ENCODE measurements at places on chromosomes 16 and 17.

- no peak for DNase-seq
These were observed 37.2 kb downstream of the MFSD11 start for GRCh38 chr17:76775021-76775600.

DNA sequence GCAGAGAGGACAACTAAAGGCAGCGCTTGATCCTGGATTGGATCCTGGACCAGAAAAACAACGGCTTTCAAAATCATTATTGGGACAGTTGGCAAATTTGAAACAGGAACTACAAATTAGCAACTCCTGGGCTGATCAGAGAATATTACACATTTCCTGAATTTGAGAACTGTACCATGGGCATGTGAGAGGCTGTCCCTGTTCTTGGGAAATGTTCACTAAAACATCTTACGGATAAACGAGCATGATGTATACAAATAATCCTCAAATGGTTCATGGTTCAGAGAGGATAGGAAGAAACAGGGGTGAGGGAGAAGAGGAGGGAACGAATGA is 2.3 kb upstream of the ITGAE start:
- no peak for DNase-seq

GRCh38 chr16:14249291-14250032 is 178.3 kb downstream of the MRTFB start:
- peak; percentile 20 for DNase-seq

DNA sequence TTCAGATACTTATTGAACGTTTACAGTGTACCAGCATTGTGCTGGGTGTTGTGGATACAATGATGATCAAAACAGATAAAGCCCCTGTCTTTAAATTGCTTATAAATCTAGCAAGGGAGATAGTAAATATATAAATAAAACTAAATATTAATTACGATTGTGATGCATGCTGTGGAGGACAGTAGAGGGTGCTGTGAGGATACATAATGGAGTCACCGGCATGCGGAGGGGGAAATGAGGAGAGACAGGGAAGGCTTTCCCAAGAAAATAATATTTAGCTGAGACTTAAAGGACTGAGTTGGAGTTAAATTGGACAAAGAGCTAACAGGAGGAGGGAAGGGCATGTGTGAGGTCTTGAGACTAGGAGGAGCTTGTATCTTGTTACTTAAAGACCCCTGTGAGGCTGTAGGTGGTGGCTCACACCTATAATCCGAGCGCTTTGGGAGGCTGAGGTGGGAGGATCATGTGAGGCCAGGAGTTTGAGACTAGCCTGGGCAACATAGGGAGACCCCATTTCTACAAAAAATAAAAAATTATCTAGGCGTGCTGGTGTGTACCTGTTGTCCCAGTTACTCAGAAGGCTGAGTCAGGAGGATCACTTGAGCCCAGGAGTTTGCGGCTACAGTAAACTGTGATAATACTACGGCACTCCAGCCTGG is 2.4 kb downstream of the DHRS7B start:
- peak; percentile 72 for DNase-seq

DNA sequence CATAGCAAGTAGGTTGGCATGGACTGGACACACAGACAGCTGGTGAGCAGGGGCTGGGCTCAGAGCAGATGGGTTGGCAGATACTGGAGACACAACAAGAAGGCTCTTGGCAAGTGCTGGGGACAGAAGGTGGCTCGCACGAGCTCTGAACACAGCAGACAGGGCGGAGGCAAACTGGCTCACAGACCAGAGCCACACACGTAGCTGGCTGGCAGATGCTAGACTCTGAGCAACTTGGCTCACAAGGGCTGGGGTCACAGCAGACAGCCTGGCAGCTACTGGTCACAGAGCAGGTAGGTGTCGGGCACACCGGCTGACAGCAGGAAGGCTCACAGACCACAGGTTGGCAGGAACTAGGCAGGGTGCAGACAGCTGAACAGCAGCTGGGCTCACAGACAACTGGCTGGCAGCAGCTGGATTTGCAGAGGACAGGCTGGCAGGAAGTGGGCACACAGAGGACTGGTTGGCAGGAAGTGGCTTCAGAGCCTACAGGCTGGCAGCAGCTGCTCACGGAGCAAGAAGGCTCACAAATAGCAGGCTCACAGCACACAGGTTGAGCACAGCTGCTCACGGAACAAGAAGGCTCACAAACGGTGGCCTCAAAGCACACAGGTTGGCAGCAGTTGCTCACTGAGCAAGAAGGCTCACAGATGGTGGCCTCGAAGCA is 725 bp downstream of the KRTAP16-1 start:
- no peak for DNase-seq

DNA sequence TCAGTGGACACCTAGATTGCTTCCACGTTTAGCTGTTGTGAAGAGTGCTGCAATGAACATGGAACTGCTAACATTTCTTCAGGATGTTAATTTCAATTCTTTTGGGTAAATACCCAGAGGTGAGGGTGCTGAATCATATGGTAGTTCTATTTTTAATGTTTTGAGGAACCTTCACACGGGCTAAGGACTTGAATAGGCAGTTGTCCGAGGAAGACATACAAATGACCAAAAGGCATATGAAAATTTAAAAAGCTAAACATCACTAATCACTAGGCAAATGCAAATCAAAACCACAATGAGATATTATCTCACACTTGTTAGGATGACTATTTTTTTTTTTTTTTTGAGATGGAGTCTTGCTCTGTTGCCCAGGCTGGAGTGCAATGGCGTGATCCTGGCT is 173.3 kb downstream of the PRKCB start:
- no peak for DNase-seq

- no peak for DNase-seq
These were observed 22.8 kb downstream of the CCDC102A start for GRCh38 chr16:57513371-57514102.

- no peak for DNase-seq
These were observed 5.1 kb upstream of the PYY start for GRCh38 chr17:43958748-43959352.

GRCh38 chr17:83036193-83036592 is 43.2 kb upstream of the METRNL start:
- no peak for DNase-seq

GRCh38 chr17:48175692-48176470 is 68.3 kb downstream of the SNX11 start:
- no peak for DNase-seq

DNA sequence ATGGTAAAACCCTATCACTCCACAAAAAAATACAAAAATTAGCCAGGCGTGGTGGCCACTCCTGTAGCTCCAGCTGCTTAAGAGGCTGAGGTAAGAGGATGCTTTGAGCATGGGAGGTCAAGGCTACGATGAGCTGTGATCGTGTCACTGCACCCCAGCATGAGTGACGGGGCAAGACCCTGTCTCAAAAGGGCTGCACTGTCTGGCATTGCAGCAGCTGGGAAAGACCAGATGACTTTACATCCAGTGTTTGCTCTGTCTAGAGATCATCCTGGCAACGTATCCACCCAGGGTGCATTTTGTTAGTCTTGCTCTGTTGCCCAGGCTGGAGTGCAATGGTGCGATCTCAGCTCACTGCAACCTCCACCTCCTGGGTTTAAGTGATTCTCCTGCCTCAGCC is 52.0 kb downstream of the MRM3 start:
- DNase-seq: no peak

DNA sequence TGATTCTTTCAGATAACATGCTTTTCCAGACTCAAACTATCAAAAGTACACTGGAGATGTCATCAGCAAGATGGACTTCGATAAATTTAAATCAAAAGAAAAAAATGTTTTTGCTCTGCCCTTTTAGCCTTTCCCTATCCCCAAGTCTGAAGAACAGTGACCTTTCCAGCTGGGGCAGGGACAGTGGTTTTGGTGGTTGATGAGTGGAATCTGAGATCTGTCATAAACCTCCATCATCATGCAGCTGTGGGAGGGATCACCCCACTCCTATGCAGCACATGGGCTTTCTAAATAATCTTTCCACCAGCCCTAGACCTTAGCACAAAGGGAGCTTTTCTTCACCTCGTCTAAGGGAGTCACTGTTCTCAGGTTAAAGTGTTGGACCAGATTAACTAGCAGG is 869.5 kb upstream of the SOX9 start:
- peak; percentile 41 for DNase-seq

- no peak for DNase-seq
These were observed 15.8 kb downstream of the NKD1 start for GRCh38 chr16:50563989-50564388.

DNA sequence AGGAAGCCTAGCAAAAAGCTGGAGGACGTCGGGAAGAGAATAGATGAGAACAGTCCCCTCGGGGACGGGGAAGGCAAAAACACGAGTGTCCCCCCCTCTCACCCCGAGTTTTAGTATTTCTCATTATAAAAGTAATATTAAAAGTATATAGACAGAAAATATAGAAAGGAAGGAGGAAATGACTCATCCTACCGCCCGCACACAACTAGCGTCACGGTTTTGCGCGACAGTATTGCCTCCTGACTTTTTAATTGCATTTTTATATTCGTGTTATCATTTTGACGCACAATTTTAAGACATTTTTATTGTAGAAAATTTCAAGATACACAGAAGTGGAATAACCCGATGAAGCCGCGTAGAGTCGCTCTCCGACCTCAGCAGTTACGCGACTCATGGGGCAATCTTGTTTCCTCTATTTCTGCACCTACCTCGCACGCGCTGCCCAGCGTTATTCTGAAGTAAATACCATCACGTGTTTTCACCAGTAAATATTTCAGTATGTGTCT is 652 bp upstream of the SLC25A19 start:
- DNase-seq: peak; percentile 82

DNA sequence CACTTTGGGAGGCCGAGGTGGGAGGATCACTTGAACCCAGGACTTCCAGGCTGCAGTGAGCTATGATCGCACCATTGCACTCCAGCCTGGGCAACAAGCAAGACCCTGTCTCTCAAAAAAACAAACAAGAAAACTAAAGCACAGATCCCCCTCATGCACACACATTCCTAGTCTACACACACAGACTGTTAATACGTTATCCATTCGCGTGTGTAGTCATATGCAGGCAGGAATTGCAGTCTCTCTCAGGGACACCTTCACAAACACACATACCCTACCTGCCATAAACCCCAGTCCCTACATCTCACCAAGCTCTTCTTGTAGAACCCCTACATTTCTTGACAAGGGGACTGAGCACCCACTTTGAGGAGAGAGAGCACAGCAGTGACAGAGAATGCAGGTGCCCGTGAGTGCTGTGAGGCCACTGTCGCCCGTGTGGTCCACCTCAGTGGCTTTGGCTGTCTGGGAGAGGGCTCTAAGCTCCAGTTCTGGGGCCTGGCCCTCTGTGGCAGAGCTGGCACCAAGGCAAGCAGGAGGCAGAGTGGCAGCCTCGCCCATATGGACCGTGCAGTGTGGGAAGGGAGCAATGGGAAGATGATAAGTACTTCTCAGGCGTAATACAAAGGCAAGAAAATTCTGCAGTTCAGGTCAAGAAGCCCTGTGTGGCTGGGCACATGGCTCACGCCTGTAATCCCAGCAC is 59.0 kb upstream of the RPH3AL start:
- no peak for DNase-seq

GRCh38 chr16:74617206-74617788 is 10.4 kb upstream of the GLG1 start:
- no peak for DNase-seq

- DNase-seq: no peak
These were observed 94.9 kb downstream of the CACNG1 start for GRCh38 chr17:67139289-67139688.

- no peak for DNase-seq
These were observed 8.1 kb downstream of the KCNH6 start for GRCh38 chr17:63531022-63531965.

GRCh38 chr16:55700961-55701360 is 45.2 kb downstream of the SLC6A2 start:
- no peak for DNase-seq
